ENCODE measurements at places on chromosomes 1 and 21. TPM values are rescaled to one million over a fixed set of nuclear protein-coding genes. Genes with fewer than 3 reads are reported as not detected.

DNA sequence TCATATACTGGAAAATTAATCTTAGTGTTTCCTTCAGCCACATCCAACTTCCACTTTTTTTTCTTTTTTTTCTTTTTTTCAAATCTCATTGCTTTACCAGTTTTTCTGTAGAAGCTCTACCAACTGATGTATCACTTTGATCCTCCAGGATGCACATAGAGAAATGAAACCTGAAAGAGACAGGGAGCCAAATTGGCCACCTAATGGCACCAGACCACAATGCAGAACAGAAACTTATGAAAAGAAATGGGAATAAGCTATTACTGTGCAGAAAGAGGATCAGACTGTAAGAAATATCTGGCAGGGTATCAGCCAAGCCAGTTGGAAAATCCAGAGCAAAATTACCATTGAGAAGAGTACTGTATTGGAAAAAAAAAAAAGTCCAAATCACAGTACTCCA lies 1514.2 kb downstream of the MRPL39 start:
- no peak for DNase-seq

GRCh38 chr21:46409641-46410406 lies 48.9 kb upstream of the DIP2A start:
- no peak for DNase-seq

The GCSAML gene
- total RNA-seq: not detected

- DNase-seq: no peak
Observed at GRCh38 chr1:235429143-235429542, 61.9 kb downstream of the TBCE start.

DNA sequence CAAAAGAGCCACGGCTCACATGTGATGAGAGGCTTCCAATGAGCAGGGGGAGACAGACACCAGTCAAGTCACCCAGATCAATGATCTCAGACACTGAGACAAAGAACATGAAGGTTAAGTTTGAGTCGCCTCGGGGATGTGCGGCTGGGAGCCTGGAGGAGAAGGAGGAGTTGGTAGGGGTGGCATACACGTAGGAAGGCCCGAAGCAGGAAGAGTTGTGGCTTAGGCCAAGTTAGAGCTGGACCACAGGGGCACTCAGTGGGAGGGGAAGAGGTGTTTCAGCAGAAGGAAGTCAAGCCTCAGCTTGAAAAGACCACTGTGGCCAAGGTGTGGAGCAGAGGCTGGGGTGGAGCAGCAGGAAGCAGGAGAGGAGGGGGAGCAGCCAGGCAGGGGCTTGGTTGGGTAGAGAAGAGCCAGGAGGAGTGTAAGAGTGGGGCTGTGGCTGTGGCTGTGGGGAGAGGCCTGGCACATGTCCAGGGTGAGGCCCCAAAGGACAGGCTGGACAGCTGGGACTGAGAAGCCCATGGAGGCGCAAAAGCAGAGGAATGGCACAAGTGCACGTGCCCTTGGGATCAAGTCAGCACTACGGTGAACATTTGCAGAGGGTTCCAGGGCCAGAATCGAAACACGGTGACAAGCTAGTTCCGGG lies 27.6 kb downstream of the CTNNBIP1 start:
- DNase-seq: no peak

- no peak for DNase-seq
Observed at GRCh38 chr1:156592910-156593660, 1.5 kb downstream of the NAXE start.

GRCh38 chr1:117568999-117569398 lies 36.8 kb upstream of the TENT5C start:
- DNase-seq: no peak

- DNase-seq: no peak
Observed at GRCh38 chr1:19156676-19157075, 53.4 kb downstream of the UBR4 start.

DNA sequence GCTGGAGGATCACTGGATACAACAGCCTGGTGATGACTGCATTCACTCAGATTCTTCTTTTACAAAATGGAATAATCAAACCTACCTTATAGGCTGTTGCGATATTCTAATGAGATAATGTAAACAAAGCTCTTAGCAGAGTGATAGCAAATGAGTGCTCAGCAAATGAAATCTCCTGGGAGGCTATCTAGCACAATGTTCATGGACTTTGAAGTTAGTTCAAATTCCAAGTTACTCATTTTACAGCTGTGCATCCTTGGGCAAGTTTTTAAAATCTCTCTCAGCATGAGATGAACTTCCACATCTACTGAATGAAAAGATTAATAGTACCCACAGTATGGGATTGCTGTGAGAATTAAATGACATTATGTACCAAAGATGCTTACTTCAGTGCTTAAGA lies 80.8 kb upstream of the PAPPA2 start:
- no peak for DNase-seq

DNA sequence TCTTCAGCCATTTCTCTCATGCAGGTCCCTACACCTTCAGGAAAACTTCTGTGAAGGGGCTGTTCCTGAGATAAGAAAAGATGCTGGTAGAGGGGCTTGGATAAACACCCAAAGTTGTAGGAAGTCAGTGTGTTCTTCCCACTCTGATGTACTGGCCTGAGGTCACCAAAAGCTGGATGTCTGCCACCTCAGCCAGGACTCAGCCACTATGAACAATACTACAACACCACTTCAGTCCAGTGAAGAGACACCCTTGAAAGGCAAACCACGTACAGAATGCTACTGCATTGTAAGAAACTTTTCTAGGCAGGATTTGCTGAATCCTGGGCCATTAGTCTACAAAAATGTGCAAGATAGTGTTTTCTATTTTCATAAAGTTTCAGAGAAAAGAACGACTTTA lies 2.4 kb downstream of the PTPN14 start:
- DNase-seq: no peak

DNA sequence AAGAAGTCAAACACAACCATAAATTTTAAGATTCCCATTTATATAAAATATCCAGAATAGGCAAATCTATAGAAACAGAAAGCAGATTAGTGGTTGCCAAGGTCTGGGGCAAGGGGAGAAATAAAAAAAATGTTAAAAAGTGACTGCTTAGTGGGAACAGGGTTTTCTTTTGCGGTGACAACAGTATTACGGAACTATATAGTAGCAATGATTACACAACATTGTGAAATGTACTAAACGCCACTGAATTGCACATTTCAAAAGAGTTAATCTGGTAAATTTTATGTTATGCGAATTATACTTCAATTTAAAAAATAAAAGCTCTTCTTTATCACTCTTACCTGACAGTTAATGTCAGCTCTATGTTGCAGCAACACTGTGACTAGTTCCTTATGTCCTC lies 105.2 kb downstream of the ACBD6 start:
- no peak for DNase-seq

DNA sequence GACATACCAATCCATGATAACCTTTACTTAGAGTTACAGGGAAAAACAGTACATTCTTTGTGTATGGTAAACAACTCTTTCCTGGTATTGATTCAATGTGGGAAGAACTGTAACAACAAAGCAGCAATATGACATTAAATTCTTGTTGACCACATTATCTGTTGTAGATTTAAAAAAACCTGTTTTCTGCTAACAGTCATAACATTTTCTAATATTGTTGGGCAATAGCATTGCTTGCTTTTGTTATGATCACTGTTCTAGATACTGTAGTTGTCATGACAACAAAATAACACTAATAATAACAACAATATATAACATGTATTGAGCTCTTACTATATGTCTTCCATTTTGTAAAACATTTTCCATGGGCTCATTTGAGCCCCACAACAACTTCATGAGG lies 54.2 kb downstream of the PDE4B start:
- DNase-seq: no peak

GRCh38 chr1:76868154-76868882 lies 1.0 kb downstream of the ST6GALNAC5 start:
- DNase-seq: no peak

- peak; percentile 41 for DNase-seq
Observed at GRCh38 chr1:156126043-156126629, 11.6 kb downstream of the LMNA start.

- no peak for DNase-seq
Observed at GRCh38 chr1:206833106-206833680, 32.2 kb upstream of the IL20 start.

The LCE3D gene
- not detected for total RNA-seq

The TSPEAR gene
- total RNA-seq: not detected

The MASP2 gene
- 0.15 TPM for total RNA-seq

The HOOK1 gene
- 2.4 TPM for total RNA-seq

DNA sequence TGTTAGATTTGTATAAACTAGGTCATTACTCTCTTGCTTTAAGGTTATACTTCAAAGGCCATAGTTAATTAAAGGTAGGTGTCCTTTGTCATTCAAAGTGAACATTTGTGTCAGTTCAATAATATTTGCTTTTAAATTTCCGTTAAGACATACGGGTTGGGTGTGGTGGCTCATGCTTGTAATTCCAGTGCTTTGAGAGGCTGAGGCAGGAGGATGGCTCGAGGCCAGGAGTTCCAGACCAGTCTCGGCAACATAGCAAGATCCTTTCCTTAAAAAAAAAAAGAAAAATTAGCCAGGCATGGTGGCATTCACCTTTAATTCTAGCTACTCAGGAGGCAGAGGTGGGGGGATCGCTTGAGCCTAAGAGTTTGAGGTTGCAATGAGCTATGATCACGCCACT lies 80.4 kb downstream of the KIF26B start:
- DNase-seq: no peak

- no peak for DNase-seq
Observed at GRCh38 chr1:29900104-29900679, 663.9 kb downstream of the PTPRU start.

GRCh38 chr1:36516372-36517010 lies 33.8 kb upstream of the CSF3R start:
- DNase-seq: peak; percentile 15

The EDARADD gene
- 56.8 TPM for total RNA-seq

DNA sequence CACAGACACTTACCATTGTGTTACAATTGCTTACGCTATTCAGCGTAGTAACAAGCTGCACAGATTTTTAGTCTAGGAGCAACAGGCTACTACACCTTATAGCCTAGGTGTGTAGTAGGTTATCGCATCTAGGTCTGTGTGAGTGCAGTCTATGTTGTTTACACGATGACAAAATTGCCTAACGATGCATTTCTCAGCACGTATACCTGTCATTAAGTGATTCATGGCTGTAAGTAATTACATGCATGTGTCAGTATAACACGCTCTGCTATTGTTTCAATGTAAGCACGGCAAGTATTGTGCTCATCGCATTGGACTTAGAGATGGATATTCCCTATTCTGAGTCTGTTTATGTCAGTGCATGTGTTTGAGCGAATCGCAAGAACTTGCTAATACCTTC lies 15.7 kb upstream of the ZBTB18 start:
- no peak for DNase-seq

- DNase-seq: no peak
Observed at GRCh38 chr1:217261636-217262035, 369.3 kb downstream of the GPATCH2 start.

The KIF21B gene
- total RNA-seq: 52.0 TPM

- no peak for DNase-seq
Observed at GRCh38 chr1:180080439-180080838, 74.2 kb upstream of the QSOX1 start.

GRCh38 chr1:25560788-25561187 lies 17.4 kb downstream of the LDLRAP1 start:
- DNase-seq: no peak

GRCh38 chr1:208601561-208601960 lies 357.4 kb upstream of the PLXNA2 start:
- no peak for DNase-seq

GRCh38 chr1:233884461-233885151 lies 19.9 kb upstream of the SLC35F3 start:
- DNase-seq: no peak

The NBPF1 gene
- 4.4 TPM for total RNA-seq

DNA sequence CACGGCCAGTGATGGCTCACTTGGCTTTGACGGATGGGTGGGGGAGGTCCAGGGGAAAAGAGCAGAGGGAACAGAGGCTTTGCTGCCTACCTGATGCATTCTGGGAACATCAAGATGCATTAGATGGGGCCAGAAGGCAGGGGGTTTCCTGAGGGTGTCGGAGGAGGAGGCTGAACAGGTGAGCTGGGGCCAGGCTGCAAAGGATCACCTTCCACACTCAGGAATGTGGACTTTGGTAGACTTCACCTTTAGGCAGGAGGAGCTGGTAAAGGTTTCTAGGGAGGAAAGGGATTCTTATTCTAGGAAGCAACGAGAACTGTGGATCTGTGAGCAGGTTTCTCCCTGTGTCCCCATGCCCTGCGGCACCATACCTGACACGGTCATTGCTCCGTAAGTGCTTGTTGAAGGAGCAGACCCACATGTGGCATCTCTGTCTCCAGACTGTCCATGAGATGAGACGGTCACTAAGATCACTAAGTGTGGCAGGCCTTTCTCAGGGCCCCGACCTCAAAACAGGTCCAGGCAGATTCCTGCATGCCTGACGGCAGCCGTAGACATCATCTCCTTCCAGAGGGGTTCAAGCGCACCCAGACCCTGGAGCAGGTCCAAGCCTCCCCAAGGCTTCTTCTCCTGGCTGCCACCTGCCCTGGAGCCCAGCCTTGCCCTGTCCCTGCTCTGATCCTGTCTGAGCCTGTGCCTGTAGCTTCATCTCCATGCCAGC lies 89.1 kb upstream of the SLC25A33 start:
- no peak for DNase-seq

The MEGF6 gene
- 2.1 TPM for total RNA-seq

- no peak for DNase-seq
Observed at GRCh38 chr1:192489748-192490147, 85.8 kb upstream of the RGS1 start.

DNA sequence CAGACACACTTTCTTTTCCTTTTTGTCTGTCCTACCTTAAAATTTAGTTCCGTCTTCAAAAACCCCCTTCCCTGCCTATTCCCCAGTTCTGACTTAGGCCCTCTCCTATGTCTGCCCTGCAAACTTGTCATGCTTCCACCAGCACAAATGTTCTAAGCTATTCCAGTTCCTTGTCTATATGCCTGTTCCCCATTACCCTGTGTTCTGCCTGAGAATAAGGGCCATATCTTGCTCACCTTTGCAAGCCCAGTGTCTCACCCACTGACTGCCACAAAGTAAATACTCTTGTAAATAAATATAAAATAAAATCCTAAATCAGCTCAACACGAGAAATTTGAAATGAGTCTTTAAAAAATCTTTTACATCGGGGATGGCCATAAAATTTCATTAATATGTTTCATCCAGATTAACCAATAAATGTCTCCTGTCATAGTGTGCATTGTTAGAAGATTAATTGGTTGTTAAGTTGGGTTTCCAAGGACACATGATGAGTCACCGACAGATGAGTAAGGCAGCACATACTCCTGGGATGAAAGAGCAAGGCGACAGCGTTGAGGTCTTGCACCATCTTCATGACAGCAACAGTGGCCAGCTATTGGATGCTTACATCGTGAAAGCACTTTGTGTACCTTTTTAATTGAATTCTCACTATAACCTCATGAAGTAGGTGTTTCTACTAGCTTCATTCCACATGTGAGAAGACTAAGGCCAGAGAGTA lies 92.6 kb upstream of the NGF start:
- DNase-seq: no peak
